Activated T-cell treated with anti-CD3 and anti-CD28 coated beads for 24 hours (primary cell): ENCODE measurements at places on chromosomes 16 and 17.

DNA sequence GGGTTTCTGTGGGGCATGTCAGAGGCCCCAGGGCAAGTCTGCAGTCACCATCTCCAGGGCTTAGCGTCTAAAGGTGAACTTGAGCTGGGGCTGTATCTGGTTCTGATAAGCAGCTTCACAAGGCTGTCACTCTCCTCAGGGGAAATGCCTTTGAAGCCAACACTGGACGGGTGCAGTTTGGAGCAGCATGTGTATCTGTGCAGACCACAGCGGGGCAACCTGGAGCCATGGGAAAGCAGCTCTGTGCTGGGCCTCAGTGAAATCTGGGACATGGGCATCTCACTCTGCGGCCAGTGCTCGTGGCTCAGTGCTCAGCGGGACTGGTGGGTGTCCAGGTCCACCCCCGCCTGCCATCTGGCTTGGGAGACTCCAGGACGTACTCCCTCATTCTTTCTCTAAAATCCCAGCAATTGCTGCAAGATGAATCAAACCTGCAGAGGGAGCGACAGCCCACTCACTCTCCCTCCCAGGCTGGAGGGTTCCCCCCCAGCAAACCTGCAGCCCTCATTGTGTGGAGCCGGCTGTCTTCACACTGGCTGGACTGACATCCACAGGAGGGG is 63.5 kb downstream of the PRMT7 start:
- DNase-seq = no peak

- no peak for DNase-seq
These were observed 2.6 kb upstream of the SPHK1 start for GRCh38 chr17:76381633-76382350.

DNA sequence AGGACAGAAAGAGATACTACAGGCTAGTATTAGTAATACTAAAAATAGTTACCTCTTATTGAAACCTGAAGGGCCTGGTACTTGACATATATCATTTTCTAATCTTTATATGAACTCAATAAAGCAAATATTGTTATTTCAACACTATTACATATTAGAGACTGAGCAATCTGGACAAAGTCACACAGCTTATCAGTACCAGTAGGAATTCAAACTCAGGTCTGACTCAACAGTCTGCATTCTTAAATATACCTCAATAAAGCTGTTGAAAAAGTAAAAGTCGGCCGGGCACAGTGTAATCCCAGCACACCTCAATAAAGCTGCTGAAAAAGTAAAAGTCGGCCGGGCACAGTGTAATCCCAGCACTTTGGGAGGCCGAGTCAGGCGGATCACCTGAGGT is 67.4 kb downstream of the KANSL1 start:
- DNase-seq = no peak

DNA sequence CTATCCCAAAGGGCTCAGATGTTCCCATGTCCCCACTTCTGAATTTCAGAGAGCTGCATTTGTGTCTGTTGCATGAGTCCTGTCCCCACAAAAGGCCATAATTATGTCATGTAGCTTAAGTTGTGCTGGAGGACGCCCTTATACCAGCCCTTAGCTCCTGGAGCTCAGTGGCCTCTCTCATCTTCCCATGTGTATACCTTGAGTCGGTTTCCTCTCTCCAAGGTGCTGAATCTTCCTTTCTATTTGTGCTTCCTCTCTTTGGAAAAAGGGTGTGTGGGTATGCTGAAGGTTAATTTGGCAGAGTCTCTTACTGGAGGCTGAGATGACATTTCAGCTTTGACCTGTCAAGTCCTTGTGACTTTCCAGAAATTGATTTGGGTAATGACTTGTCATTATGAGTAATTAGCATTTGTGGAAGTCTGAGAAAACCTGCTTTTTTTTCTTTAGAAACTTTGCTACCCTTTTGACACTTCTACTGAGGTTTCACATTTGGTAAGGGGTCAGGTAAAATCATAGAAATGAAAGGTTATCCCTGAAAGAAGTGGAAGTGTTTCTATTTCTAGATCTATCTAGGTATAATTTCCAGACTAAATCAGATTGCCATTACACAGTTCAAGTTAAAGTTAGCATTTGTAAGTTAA is 185.4 kb downstream of the ABCC12 start:
- DNase-seq = no peak

- DNase-seq = no peak
These were observed 476 bp downstream of the KCNH4 start for GRCh38 chr17:42180411-42180921.

DNA sequence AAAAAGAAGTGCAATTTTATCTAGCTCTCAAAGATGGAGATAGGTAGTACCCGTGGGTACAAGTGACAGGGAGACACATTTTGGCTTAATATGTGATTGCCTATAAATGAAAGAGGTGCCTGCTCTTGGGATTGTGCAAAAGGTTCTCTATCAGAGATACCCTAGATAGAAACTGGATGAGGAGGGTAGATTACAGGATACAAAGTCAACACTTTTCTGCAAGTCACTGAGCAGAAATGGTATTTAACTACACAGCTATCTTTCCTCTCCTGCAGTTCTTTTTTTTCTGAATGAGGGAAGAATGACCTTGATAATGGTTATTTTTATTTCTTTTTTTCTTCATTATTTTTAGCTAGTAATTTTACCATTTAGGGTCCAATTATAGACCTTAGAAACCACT is 67.6 kb downstream of the MMD start:
- no peak for DNase-seq

DNA sequence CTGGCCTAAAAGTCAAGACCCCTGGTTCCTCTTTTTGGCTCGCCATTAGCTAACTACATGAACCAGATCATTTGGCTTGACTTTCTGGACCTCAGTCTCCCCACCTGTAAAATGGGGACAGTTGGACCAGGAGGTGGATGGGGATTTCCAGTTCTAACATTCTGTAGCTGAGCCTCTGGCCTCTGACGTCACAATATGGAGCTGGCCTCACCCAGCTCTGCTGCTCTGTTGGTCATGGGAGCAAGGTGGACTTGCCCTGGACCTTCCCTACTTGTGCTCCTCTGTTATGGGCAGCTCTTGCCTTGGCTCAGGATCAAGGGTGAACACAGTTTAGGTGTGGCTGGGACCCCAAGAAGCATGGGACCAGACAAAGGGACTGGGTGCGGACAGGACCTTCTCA is 16.5 kb upstream of the KCNH6 start:
- no peak for DNase-seq

GRCh38 chr17:78785011-78785662 is 3.1 kb upstream of the CYTH1 start:
- no peak for DNase-seq

GRCh38 chr16:86496929-86497461 is 13.3 kb upstream of the FOXF1 start:
- no peak for DNase-seq

GRCh38 chr17:64565563-64565962 is 58.8 kb downstream of the CEP95 start:
- DNase-seq = no peak

DNA sequence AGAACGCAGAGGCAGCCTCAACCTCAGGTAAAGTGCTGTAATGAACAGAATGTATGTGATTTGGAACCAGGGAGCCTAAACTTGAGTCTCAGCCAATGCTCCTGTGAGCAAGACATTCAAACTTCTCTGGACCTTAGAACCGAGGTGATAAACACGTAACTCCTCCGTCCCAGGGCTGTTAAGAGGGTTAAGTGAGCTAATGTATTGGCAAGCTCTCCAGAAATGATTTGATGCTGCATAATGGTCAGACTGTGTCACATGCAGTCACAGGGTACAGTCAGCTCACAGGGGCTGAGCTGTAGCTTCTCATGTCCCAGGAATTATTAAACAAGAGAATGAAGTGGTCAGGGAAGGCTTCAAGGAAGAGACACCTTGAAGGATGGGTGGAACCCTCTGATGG is 10.0 kb upstream of the SLC4A1 start:
- DNase-seq = no peak

DNA sequence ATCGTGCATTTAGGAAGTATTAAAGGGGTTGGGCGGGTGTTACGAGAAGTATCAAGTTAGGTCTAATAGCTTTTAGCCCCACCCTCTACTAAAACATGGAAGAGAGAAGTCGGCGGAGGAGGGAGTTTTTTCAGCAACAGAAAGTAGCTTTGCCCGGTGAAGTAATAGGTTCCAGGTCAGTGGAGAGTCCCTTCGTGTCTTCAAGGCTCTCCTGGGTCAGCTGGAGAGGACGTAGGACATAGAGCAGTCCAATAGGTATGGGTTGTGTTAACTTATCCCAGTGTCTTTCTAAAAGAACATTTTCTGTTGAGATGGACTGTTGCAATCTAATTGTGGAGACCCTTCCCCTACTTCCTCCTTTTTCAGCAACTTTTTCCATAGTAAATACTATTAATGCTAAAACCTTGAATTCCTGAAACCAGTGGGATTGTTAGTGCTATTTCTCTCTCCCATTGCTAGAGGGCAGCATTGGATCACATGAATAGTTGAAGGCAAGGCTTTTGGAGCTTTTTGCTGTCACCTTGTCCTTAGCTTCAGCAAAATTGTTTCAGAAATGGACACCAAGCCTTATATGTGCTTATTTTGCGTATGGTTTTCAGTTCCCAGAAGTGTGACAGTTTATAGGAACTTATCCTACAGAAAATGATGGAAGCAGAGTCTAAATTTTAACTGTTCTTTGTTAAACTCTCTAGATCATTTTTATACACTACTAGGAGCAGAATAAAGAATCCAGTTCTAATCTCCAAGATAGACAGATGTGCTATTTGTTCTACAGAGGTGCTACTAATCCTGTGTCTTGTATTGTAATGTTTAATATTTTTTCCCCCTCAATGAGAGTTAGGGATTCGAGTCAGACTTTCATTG is 38.4 kb downstream of the UTP18 start:
- DNase-seq = no peak

- no peak for DNase-seq
These were observed 57.6 kb downstream of the PRMT7 start for GRCh38 chr16:68368301-68368888.

- no peak for DNase-seq
These were observed 36.3 kb downstream of the LYRM9 start for GRCh38 chr17:27856676-27857432.

DNA sequence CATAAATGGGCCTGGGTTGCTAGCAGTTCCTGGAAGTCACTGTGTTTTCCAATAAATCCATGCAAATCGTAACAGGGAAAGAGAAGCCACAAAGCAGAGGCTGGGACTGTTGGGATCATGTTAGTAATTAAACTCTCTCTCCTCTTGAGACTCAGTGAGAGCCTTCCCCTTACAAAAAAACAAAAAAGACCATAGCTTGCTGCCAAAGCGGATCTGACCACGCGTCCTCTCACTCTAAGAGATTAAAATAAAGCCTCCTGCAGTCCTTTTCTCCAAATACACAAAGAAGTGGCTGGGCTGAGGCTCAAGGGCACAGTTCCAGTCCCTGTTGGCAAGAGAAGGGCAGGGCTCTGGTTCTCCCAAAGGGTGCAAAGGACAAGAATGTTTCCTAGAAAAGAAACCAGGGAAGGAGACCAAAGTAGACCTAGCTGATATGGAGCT is 38.5 kb downstream of the PIGL start:
- DNase-seq = no peak

DNA sequence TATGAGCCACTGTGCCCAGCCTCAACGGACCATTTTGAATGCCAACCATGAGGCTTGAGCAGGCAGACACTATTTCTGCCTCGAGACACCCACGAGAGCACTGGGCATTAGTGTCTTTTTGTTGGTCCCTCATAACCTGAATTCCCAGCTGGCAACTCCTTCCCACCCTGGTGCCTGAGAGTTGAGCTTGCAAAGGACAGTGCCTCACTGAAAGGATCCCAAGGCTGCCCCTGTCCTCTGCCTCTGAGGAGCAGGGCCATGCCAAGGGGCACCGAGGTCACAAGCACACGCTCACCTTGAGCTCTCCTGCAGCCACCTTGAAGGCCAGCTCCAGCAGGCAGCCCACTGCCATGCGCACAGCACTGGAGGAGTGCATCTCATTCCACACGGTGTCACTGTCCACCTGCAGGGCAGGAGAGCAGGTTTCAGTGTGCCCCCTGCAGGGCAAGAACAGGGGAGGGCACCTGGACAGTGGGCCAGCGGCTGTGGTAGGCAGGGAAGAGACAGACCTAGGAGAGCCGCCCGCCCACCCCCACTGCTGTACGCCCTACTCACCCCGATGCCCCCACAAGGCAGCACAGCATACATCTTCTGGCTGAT is 12.8 kb downstream of the G6PC3 start:
- no peak for DNase-seq

DNA sequence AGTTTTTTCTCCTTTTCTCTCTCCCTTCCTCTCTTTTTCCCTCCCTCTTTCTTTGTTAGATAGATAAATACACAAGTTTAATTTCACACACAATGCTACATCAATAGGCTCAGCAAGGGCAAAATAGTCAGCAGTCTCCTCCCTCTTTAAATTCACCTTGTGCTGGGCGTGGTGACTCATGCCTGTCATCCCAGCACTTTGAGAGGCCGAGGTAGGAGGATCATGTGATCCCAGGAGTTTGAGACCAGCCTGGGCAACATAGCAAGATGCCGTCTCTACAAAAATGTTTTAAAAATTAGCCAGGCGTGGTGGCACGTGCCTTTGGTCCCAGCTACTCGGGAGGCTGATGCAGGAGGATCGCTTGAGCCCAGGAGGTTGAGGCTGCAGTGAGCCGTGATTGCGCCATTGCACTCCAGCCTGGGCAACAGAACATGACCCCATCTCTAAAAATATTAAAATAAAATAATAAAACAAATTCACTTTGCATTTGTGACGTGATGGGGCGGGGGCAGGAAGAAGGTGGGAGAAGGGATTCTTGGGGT is 27.4 kb downstream of the IL21R start:
- no peak for DNase-seq

DNA sequence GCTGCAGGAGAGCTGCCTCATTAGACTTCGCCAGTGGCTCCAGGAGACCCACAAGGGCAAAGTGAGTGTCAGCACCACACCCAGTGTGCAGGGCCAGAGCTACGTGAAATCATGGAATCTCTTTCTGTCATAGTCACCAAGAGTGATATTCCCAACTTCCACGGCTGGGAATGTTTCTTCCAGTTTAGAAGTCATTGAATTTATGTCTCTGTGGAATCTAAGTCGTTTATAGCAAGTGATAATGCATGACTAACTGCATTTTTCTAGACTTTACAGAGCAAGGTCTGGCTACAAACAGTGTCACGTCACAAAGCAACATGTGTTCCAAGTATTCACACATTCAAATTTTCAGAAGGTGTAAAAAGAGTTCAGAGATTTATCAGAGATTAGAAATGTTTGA is 55.5 kb downstream of the SEC14L1 start:
- no peak for DNase-seq

- DNase-seq = no peak
These were observed 25.3 kb downstream of the MARCHF10 start for GRCh38 chr17:62782730-62783270.

DNA sequence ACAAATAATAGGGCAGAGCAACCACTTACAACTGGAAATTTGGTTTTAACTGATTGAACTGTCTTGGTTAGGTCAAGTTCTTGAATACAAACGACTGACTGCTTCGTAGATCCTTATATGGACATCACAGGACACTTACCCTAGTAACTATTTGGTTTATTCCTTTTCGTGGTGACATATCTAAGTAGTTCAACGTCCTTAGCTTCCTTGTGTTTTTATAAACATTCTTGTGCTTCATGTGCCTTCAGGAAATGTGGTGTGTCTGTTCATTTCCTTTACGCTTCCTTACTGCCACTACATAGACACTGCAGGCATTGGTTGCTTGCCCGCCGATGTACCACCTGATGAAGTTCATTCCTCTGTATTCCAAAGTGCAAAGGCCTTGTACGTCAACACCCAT is 59.3 kb downstream of the USP10 start:
- no peak for DNase-seq
